ENCODE measurements at places on chromosomes 16 and 17.
A peak's percentile ranks its signal among the peaks of the same experiment; 100 is the strongest.

- no peak for DNase-seq
Observed at GRCh38 chr16:30846649-30847402, 47.1 kb downstream of the BCL7C start.

DNA sequence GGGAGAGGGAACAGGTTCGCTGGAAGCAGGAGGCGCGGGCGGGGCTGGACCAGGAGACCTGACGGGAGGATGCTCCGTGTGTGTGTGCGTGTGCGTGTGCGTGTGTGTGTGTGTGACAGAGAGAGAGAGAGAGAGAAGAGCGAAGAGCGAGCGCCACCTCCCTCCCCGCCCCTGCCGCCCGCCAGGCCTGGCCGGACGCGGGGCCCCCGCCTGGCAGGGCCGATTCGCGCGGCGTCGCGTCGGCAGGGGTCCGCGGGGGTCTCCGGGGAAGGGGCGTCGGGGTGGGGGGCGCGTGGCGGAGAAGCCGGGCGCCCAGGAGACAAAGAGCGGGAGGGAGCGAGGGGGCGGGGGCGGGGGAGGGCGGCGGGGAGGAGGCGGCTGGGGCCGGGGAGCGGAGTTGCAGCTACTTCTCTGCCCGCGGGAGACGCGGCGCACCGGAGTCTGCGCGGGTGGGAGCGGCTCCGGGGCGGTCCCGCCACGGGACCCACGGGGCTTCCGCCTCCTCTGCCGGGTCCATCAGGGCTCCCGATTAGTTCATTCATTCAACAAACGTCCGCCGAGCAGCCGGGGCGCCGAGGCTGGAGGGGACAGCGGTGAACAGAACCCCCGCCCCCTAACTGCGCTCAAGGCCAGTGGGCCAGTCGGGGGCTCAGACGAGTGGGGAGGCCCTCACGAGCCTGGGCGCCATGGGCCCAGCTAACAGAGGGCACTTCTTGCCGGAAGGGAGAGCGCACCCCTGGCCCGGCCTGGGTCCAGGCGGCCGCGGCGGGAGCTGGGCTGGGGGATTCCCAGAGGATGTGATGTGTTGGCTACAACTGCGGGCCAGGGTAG, at the start of gene SAMD14:
Gene SAMD14, minus strand, starts transcription at position 433 of the 831 bp plus-strand sequence. CDS start 5,201 bp downstream, outside the sequence.
- no peak for DNase-seq

- no peak for DNase-seq
Observed at GRCh38 chr16:73047536-73048291, at the start of gene ZFHX3. Gene ZFHX3 (minus strand): TSS chr16:73048128. CDS start chr16:72960145, 87,983 bp downstream.

- no peak for DNase-seq
Observed at GRCh38 chr16:3482659-3483241, 12.5 kb downstream of the C16orf90 start.

GRCh38 chr17:66339561-66339960, 37.1 kb downstream of the PRKCA start:
- no peak for DNase-seq

GRCh38 chr16:50306287-50306686, 39.9 kb downstream of the ADCY7 start:
- DNase-seq, result no peak

DNA sequence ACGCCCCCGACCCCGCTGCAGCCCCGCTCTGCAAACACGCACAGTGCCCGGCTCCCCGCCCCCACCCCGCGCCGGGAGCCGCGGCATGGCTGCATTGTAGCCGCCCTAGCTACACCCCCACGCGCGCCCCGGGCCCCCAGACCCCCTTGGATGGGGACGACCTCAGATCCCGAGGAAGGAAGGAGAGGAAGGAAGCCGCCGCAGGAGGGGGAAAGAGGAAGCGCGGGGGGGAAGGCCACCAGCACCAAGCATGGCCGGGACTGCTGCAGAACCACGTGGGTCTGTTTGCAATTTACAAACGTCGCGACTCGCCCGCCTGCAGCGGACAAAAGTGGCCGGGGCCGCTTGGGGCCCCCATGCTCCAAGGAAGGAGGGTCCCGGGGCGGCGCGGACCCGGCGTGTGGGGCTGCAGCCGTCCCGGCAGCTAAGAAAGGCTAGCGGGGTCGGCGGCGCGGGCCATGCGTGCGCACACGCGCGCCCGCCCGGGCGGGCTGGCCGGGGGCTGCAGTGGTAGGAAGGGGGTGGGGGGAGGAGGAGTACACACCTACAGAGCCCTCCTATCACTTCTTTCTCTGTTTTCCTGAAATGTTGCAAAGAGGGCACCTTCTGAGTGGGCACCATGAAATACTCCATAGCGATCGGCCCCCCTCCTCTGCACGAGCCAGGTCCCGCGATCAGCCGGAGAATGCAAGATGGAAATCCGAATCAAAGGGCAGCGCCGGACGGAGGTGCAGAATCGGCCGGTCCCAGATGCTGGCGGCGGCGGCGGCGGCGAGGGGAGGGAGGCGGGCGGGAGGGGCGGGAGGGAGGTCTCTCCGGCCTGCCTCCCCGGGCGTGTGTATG, 488 bp downstream of the TFAP4 start:
- peak; percentile 11 for DNase-seq

DNA sequence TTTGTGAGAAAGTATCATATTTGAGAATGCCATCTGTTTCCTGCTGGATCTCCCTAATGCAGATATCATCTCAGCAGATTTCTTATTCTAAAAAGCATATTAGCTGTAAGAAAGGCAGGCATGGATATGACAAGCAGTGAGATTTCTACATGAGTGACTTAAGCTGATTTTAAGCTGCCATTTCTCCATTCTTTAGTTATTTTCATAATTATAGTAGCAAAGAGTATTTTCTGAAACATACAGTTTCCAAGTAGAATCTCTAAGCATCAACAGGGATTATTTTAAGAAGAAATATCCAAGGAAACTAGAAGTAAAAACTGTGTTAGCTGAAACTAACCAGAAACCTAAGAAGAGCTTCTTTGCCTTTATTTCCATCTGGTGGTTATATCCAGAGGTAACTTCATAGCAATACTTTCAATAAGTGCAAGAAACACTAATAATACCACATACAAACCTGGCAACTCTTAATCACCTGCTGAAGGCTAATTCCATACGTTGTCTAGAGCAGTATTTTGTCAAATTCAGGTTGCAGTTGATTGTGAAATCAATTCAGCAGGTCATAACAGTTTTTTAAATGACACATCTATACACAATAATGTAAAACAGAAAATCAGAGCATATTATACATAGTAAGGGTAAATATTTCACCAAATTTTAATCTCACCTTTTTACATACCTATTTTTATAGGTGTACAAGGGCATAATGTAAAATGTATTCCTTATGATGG, 42.2 kb downstream of the CFDP1 start:
- no peak for DNase-seq

DNA sequence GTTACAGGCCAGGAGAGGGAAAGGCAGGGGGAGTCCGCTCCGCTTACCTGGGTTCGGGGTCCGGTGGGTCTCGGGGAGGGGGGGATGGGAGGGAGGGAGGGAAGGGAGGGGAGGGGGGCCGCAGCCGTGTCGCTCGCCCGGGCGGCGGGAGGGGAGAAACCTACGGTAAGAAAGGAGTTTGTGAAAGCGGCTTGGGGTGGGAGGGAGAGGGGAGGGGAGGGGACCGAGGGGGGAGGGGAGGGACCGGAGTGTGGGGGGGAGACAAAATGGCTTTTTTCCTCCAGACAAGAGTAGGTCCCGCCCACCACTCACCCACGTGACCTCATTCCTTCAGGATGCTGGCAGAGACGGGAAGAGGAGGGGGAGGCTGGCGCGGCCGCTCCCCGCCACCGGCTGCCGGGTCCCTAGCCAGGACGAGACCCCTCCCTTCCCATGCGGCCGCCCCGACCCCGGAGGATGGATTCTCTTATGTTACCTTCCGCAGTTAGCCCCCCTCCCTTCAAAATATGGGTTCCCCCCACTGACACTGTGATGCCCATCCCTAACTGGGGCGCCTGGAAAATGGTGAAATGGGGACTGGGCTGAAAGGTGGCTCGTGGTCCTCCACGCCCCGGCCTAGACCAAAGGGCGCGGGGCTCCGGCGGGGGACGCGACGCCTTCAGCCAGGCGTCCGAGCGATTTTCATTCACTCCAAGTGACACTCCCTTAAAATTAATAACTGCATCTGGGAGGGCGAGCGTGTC, at the start of gene PCGF2:
Gene PCGF2, minus strand, starts transcription at position 188 of the 743 bp plus-strand sequence. CDS start 7,934 bp downstream, outside the sequence.
- peak; percentile 84 for DNase-seq

DNA sequence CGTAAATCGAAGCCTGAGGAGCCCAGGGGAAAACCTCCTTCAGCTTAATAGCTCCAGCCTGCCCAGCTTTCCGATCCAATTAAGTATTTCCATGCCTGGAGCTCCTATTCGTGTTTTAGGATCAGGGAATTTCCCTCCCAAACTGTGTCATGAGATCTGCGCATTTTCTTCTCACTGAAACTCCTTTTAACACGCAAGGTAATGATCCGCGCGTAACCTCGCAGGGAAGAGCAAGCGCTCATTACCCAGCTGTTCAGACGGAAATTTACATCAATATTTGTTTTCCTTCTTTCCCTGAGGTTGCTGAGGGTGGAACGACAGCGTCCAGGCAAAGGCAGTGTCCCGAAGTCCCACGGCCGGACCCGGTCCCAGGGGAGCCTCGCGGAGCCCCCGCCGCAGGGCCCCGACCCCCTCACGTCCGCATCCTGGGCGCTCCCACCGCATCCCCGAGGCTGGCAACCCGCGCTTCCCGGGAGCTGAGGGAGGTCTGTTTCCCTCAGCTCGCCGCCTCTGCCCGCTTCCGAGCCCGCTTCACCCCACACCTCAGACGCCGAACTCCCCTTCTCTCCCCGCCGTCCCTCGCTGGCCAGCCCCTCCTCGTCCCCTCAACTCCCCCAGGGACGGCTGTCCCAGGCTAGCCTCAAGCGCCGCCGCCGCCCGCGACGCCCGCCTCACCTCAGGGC, 415 bp downstream of the ABCA5 start:
- DNase-seq, result no peak

DNA sequence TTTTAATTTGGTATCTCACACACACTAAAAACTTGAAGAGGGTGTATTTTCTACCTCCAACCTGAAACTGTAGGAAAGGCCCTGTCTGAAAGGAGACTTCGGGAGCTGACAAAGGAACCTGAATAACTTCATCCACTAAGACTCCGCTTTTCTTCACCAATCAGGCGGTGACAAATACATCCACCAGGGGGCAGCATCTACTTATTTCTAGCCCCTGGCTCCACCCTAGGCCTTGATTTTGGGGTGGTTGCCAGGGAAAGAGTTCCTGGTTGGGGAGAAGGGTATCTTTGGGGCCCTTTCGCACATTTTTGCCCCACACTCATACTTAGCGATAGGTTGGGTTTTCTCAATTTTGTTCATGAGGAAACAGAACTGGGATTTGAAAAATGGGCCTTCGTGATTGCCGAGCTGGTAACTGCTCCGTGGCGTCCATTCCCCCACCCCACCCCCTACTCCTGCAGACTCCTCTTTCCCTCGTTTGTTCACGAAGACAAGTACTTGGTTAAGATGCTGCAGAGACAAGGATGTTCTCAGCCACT, 4.8 kb upstream of the ARL4D start:
- peak; percentile 61 for DNase-seq

DNA sequence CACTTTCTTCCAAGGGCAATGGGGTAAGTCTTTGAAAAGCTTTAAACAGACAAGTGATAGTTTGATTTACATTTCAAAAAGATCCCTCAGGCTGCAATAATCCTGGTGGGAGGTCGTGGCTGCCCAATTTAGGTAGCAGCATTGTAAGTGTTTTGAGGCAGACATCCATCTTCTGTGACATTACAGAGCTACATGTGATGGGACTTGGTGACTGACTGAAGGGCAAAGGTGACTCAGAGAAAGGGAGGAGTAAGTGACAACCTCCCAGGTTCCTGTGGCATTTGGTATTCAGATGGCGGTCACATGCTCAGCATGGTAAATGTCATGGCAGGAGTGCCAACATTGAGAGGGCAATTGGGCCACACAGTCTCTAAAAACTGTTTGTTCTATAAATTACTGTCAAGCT, 26.5 kb downstream of the STAT3 start:
- peak; percentile 49 for DNase-seq

GRCh38 chr16:965036-965395, 5.8 kb downstream of the LMF1 start:
- DNase-seq, result peak; percentile 53

DNA sequence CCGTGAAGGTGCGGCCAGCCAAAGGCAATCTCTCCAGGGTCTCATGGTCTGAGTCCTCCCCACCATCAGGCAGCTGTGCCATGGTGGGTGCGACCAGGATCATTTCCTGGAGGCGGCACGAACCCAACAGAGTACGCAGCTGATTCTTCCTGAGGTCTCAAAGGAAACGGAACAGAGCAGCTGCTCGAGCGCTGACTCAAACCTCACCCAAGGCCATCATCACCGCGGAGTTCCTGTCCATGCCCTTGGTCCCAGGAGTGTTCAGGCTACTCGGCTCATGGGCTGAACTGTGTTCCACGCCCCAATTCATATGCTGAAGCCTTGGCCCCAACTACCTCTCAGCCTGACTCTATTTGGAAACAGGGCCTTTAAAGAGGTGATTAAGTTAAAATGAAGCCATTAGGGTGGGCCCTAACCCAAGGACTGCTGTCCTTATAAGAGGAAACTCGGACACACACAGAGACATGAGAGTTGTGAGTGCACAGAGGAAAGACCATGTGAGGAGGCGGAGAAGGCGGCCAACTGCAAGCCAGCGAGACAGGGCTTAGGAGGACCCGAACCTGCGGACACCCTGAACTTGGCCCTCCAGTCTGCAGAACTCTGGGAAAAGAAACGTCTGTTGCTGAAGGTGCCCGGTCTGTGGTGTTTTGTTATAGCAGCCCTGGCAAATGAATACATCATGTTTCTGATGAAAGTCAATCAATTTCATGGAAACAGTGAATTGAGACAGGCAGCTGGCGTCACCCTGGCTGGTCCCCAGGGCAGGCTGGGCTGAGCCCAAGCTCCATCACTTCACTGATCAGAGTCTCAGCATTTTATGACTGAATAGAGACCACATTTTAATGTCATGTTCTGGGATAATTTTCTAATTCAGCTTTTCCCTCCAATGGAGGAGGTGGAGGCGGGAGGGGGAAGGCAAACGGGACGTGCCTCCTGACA, 13.7 kb downstream of the MXRA7 start:
- no peak for DNase-seq

GRCh38 chr17:32944248-32945020, 16.5 kb downstream of the TMEM98 start:
- no peak for DNase-seq

- DNase-seq, result no peak
Observed at GRCh38 chr17:1228781-1229348, 41.4 kb upstream of the BHLHA9 start.

- no peak for DNase-seq
Observed at GRCh38 chr17:72185564-72185963, 64.7 kb downstream of the SOX9 start.

GRCh38 chr17:4545217-4545951, 9.8 kb downstream of the MYBBP1A start:
- DNase-seq, result no peak

GRCh38 chr16:53597776-53598175, 94.8 kb upstream of the AKTIP start:
- DNase-seq, result no peak

DNA sequence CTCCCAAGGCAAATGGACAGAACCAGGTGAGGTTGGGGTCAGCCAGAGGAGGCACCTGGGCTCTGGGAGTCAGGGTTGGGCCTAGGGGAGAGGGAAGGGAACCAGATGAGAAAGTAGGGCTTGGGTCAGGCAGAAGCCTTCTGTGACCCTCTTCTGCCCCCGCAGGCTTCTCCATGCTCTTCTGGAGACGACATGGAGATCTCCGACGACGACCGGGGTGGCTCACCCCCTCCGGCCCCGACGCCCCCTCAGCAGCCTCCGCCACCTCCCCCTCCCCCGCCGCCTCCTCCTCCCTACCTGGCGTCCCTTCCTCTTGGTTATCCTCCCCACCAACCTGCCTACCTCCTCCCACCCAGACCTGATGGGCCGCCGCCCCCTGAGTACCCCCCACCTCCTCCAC, 7.9 kb downstream of the SETD1A start:
- DNase-seq, result no peak

GRCh38 chr17:58488428-58488890, 251 bp upstream of the HSF5 start:
- no peak for DNase-seq

Measured in DMS79 (cell line).